ENCODE measurements at places on chromosomes 6 and 20.

- no peak for DNase-seq
Observed at GRCh38 chr6:30157999-30158398, 3.0 kb downstream of the TRIM10 start.

GRCh38 chr6:114377881-114378280 is 35.1 kb upstream of the HS3ST5 start:
- DNase-seq = no peak

DNA sequence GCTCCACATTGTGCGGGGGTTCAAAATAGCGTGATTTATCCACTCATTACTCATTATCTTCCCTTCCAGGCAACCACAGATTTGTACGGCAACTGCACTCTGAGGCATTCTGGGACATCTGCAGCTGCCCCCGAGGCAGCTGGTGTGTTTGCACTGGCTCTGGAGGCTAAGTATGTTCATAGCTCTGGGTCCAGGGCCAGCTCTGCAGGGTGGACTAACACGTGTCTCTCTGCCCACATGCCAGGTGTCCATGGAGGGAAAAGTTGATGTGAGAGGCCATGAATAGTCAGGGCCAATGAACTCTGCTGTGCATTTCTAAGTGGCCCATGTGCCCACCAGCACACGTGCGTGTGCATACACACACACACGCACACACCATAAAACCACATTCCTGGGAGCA is 74.9 kb downstream of the BFSP1 start:
- no peak for DNase-seq

DNA sequence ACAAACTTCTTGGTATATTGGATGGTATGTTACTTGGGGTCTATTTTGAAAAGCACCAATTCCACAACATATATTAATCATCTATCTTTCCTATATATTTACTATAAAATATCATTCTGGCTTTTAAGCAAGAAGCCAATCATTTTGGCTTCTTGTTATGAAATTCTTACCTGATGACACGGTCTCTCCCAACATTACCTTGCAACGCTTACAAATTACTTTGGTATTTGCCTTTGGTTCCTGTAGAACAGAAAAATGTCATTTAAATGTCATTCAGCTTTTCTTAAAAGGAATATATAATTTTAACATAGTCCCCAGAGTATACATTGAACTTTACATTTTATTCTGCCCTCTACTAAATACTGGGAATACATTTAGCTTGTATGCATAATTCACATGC is 27.4 kb downstream of the UBE3D start:
- no peak for DNase-seq

- no peak for DNase-seq
Observed at GRCh38 chr20:41443691-41444090, 77.1 kb upstream of the EMILIN3 start.

- DNase-seq = no peak
Observed at GRCh38 chr6:145960918-145961589, 3.1 kb downstream of the SHPRH start.

Data from activated CD8-positive, alpha-beta memory T cell treated with anti-CD3 and anti-CD28 coated beads, Interleukin-2, amount 10 ng/mL, durations not matched to agents 7 days and 5 days (primary cell).